ENCODE measurements at places on chromosomes 12 and 14. TPM values are rescaled to one million over a fixed set of nuclear protein-coding genes. Genes with fewer than 3 reads are reported as not detected.

FGF23 gene
- not detected for total RNA-seq

- no peak for DNase-seq
These were observed 58.4 kb downstream of the LLPH start for GRCh38 chr12:66072135-66072534.

DNA sequence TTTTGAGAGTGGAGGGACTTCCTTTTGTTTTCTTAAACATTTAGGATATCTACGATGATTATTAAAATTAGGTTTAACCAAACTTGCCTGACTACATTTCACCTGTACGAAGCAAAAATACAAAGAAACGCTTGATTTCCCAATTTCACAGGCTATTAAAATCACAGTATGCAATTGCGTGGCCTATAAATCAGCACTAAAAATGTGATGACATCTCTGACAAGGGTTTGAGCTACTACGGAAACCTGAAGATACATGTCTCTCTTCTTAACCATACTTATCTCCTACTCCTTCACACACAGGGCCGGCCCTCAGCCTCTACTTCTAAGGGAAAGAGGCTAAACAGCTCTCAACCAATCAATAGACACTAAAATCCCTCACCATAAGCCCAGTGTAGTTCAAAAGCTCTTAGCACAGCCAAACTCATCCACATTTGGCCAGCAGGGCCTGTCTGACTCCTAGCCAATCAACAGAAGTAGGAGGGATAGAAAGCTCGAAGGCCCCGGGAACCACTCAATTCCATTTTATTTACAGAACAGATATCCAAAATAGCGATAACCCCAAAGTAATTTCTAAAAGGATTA lies 137.3 kb downstream of the FOXN3 start:
- no peak for DNase-seq

PLBD1 gene
- 35.7 TPM for total RNA-seq

DNA sequence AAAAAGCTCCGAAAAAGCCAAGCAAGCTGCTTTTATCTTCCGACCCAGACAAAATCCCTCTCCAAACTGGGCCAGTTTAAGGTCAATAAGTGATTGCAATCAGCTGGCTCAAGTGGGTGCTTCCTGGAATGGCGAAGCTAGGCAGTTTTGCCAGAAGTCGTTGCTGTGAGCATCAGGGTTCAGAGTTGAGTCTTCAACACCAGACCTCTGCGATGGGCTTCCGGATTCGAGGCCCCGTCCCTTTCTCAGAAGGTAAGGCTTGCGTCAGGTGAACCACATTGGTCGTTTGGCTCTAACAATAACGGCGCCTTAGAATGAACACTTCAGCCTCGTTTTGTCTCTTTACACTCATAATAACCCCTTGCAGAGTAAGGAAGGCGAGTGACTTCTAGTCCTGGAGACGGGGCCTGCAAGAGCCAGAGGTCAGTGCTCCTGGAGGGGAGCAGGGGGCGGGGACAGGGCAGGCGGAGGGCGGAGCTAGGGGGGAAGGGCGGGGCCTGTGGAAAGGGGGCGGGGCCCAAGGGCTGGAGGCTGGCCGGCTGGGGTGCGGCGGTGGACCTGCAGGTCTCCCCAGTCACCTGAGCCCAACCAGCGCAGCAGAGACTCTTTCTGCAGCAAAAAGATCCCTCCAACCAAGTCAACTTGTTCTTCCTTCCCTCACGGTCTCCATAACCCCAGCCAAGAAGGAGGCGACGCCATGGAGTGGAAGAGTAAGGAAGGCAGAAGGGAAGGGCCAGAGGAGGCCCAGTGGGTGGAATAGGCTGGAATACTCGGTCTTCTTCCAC lies 34.0 kb upstream of the NFYB start:
- peak; percentile 82 for DNase-seq

SOAT2 gene
- not detected for total RNA-seq

DNA sequence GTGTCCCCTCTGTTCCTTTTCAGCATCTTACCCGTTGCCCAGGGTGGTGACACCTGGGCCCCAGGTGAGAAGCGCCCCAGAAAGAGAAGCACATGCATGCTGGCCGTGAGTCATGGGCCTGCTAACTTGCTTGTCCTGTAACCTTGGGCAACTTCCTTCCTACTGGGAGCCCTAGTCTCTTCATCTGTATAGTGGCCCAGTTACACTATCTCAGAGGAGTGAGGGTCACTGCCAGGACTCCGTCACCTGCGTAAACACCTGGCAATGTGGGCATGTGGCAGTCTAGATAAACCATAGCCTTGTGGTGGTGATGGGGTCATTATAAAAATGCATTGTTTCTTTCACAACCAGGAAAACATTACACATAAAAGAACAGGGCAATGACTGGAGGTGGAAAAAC lies 125.2 kb downstream of the SLC25A47 start:
- DNase-seq, result peak; percentile 39

DNA sequence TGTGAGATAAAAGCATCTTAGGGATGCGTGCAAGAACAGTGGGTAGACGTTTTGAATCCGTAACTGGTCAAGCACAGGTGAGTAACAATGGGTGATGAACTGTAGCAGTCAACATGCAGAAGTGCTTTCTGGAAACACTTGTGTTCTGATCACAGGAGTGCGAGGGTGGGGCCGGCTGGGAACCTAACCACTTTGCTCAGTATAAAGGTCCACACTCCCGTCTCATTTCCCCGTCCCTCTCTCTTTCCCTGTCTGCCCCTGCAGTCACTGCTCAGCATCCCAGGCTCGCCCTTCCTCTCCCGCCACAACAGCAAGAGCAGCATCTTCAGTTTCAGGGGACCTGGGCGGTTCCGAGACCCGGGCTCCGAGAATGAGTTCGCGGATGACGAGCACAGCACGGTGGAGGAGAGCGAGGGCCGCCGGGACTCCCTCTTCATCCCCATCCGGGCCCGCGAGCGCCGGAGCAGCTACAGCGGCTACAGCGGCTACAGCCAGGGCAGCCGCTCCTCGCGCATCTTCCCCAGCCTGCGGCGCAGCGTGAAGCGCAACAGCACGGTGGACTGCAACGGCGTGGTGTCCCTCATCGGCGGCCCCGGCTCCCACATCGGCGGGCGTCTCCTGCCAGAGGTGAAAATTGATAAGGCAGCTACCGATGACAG lies 127.1 kb downstream of the FIGNL2 start:
- DNase-seq, result no peak

DNA sequence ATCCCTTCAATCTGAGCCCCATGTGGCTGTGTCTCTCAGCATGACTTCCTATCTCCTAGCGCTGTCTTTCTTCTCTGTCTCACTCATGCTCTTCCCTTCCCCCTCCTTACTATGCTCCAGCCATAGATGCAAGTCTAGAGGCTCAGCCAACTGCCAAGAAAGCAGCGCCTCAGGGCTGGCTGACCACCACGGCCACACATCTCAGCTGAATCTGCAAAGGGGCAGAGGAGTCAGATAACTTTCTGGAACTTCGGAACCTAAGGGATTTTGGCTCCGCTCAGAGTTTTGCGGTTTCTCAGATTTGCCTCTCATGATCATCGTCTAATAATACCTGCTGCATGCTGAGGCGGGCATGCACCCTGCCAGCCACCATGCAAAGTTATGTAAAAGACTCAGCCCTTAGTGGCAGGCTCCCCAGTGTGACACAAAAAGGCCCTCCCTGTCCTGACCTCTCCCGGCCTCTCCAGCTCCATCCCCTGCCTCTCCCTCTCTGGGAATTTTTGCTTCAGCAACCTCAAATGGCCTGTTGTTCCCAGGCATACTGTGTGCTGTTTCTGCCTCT lies 5.0 kb upstream of the FGF6 start:
- no peak for DNase-seq

NANOG gene
- total RNA-seq, result 0.35 TPM

TMEM52B gene
- total RNA-seq, result not detected

SPIC gene
- not detected for total RNA-seq

BIN2 gene
- 14.4 TPM for total RNA-seq

ZFHX2 gene
- total RNA-seq, result 3.1 TPM

MGST1 gene
- total RNA-seq, result 1,962 TPM

GRCh38 chr12:22321638-22322037 lies 12.9 kb downstream of the ST8SIA1 start:
- no peak for DNase-seq

GRCh38 chr14:64467101-64467500 lies 1.8 kb downstream of the AKAP5 start:
- no peak for DNase-seq

SVOP gene
- not detected for total RNA-seq

- DNase-seq, result no peak
These were observed 799.7 kb downstream of the RPS29 start for GRCh38 chr14:48786498-48786897.

PPFIA2 gene
- total RNA-seq, result 2.7 TPM

MYF6 gene
- not detected for total RNA-seq

TCL1B gene
- total RNA-seq, result not detected

- DNase-seq, result no peak
These were observed 83.0 kb downstream of the ACTN1 start for GRCh38 chr14:68896132-68896531.

DNA sequence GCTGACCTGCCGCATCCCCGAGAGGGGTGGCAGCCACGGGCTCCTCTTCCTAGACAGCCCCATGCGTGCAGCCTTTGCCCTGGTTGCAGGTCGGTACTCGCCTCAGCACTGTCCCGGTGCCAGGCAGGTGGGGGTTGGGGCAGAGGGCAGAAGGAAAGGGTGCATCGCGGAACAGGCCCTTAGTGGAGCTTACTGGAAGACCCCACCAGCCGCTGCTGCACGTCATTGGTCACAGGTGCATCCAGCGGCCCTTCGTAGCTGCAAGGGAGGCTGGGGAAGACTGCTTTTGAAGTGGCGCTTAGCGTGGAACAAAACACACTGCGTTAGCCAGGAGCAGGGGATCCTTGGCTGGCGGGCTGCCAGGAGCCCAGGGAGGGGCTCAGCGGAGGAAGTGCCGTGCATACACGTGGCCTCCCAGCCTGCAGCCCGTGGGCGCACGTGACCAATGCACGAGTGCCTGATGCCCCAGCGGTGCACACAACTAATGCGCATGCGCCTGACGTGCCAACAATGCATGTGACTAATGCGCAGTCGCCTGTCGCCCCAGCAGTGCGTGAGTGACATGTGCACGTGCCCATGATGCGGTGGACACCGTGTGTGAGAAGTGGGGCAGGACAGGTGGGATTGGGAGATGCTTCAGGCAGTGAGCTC lies 5.0 kb upstream of the EP400 start:
- peak; percentile 87 for DNase-seq

GRCh38 chr14:105455766-105456660 lies 18.6 kb upstream of the CRIP2 start:
- no peak for DNase-seq

SLC7A8 gene
- 33.4 TPM for total RNA-seq

DNA sequence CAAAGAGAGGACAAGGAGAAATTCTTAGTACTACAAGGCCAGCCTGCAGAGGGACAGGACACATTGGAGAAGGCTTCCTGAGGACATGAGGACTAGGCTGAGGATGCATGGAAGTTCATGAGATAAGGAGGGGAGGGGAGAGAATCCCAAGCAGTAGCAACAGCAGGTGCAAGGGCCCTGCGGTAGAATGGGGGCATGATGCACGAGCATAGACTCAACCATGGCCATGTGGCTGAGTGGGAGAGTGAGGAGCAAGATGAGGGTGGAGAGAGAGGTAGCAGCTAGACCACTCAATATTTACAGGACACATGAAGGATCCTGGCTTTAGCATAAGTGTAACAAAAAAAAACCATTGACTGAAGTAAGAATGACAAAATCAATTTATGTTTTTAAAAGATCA lies 128.1 kb downstream of the PPM1H start:
- DNase-seq, result no peak

GRCh38 chr12:11917501-11917900 lies 153.2 kb upstream of the BCL2L14 start:
- DNase-seq, result no peak

- DNase-seq, result no peak
These were observed 105.2 kb downstream of the MED13L start for GRCh38 chr12:116172224-116172849.

DNA sequence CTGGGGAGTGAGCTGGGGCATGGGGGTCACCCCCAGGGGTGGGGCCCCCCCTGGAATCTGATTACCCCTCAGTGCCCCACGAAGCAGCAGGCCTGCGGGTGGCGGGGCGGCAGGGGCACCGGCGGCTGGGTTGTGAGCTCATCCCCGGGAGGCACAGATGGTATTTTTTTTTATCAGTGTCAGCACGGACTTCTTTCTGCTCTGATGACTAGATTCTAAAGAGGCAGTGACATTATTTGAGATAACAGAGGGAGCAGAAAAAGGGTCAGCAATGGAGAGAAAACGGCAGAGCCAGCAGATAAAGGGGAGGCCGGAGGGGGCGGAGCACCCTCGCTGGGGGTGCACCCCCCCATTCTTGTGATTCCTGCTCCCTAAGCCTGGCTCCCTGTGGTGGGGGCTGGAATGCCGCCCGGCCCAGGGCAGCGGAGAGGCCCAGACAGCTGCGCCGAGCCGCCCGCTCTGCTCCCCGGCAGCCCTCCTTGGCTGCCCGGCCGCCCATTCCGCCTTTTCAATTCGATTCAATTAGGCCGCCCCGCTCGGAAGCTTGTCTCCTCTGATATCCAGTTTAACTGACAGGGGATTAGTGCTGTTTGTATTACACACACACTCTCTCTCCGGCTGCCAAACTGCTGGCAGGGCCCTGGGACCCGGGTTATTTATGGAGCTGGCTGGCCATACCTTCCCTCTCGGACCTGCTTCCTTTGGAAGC lies 32.9 kb downstream of the MVK start:
- no peak for DNase-seq

DNA sequence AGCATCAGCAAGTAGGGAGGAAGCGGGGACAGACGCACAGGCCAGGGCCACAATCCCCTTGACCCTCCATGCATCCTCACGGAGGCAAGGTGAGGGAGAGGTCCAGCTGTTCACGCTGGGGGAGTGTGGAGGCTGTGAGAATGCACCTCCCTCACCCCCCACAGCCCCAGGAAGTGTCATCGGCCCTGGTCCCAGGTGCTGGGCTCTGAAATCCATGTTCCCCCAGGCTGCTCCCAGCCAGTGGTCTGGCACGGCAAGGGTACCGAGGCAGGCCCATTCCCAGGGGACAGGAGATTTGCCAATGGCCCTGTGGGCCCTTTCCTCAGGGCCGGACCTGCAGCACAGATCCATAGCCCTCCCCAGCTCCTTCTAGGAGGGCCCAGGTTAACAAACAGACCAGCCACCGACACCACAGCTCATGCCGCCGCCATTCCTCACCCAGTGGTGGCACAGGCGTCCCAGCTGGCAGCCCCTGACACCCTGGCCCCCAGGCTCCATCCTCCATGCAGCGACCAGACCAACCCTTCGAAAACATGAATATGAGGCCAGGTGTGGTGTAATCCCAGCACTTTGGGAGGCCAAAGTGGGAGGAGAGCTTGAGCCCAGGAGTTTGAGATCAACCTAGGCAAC lies 21.9 kb upstream of the EIF5 start:
- DNase-seq, result peak; percentile 78

DNA sequence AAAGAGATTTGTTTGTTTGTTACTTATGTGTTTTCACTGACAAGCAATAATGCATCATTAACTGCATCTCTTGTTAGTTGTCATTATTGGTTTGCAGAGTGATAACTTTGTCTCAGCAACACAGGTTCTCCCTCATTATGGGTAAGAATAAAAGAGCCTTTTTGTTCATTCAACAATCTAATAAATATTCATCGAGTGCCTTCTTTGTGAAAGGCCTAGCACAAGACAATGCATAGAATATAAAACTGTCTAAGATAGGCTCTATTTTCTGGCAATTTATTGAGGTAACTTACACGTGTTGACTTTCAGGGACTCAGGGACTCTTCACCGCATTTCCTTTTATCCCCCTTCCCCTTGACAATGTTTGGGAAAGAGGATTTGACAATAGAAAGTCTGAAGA lies 95.5 kb upstream of the KRR1 start:
- DNase-seq, result no peak

TSPAN31 gene
- total RNA-seq, result 35.0 TPM

- DNase-seq, result no peak
These were observed 9.3 kb downstream of the PGF start for GRCh38 chr14:74945852-74946658.

- DNase-seq, result no peak
These were observed 1.7 kb downstream of the PRPF40B start for GRCh38 chr12:49624921-49625577.

Data from mesenteric fat pad (tissue), 1 donor.